ENCODE measurements at places on chromosomes 4 and X.

GRCh38 chrX:53642337-53642736 lies 44.2 kb downstream of the HUWE1 start:
- no peak for DNase-seq

DNA sequence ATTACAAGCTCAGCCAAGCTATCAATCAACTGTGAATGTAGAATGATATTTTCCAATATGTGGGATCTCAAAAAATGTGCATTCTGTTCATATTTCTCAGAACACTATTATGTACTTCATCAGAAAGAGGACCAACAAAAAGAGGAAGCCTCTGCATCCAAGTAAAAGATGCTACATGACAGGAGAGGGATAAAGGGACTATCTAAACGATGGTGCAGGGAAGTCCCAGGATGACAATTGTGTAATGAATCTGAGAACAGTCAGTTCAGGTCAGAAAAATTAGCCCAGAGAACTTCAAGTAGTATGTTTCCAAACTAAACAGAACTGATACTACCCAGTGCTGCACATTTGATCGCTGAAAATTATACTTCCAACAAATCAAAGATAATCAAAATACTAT lies 127.0 kb downstream of the ZNF330 start:
- DNase-seq = no peak

DNA sequence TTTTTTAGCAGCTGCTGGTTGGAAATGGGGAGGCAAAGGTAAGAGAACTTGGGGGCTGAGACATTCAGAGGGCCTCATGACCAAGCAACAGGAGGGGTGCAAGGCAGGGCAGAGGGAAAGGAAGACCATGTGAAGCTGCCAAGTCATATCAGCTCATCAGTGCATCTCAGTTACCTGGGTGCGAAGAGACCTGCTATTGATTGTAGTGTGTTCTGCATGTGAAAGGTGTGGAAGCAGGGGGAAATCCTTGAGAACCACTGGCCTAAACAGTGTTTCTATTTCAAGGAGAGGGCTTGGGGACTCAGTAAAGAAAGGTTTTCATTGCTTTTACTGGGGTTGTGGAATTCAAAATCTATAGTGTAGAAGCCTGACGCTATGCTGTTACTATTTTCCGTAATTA lies 47.1 kb upstream of the EDA start:
- no peak for DNase-seq

DNA sequence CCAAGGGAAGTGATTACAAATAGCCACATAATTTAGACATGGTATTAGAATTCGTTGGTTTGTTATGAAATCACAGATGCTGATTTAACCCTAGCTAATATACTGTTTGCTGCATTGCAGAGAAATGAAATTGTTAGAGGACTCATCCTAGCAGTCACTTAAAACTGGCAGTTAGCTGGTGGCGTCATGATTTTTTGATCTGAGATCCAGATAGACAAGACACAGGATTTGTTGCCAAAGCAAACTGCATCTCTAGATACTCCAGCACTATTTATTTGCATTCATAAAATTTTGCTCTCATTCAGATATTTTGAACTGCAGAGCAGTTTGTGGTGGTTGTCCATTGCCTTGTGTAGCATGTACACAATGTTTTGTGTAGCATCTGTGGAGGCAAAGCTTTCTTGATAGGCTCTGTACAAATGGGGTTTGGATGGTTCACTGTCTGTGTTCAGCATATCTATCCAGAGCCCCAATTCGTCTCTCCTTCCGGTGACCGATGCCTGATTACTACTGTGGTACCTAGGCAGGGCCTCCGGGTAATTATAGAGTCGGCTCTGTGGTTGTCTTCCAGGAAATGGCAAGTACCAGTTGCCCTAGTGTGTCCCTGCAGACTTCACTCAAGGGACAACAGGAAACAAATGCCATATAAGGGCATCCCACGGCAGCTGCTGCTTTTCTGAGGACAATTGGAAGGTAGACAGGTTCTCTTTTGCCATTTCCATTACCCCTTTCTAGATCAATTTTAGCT lies 30.1 kb upstream of the SPARCL1 start:
- peak; percentile 58 for DNase-seq

DNA sequence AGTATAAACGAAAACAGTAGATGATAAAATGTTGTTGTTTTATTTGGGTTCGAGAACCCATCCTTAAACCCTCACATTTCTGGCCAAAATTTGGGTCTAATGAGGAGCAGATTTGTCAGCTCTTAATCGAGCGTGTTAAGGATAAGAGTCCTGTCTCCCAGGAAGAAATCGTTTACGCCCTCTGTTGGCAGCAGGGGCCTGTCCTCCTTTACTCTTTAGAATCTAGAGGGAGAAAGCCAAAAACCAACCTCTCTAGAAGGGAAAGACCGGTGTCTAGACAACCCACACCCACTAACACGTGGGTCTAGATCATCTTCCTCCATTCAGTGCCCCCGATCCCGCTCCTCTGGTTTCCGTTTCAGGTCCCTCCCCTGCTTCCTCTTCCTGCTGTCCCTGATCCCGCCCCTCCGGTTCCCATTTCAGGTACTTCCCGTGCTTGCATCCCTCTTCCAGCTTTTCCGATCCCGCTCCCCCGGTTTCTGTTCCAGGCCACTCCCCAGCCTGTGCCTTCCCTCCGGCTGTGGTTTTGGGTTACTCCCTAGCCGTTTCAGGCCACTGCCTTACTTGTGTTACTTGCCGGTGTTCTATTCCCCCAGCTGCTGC lies 339.1 kb downstream of the PAPSS1 start:
- DNase-seq = no peak

Data from activated naive CD8-positive, alpha-beta T cell treated with anti-CD3 and anti-CD28 coated beads for 36 hours (primary cell).